Posterior vena cava (tissue), 2 donors: ENCODE measurements at places on chromosomes 12 and 14. TPM values are rescaled to one million over a fixed set of nuclear protein-coding genes. Genes with fewer than 3 reads are reported as not detected.

GRCh38 chr14:38762845-38763244 is 340.2 kb downstream of the SEC23A start:
- no peak for DNase-seq

DNA sequence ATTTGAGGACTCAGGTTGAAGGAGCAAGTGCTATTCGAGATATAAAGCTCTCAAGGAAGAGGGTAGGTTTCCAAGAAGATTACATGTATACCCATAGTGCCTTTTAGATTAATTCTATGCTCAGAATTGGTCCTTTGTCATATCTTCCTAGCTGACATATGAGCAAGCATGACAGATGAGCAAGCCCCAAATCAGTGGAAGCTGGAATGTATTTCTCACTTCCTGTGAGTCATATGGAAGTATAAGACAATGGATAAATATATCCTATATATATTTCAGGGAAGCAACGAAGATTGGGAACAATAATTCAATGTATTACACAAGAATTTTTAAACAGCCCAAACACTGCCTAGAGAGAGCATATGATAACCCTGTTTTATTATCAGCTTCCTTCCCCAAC is 674.1 kb upstream of the ATXN7L3B start:
- no peak for DNase-seq

DNA sequence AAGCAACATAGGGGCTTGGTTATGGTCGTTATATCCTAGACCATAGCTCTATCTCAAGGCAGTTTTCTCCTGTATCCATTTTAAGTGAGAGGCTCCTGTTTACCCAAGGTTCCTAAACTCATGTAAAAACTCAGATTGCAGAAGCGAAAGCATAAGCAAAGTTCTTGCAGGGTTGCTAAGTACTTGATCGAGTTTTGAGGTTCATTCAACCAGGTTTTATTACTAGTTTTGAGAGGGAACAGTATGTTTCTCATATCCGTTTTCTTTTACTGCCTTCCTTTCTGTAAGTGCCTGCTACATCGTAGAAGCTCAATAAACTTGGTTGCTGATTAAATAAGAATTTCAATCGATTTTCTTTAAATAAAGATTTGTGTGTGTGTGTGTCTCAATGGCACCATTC is 5.1 kb downstream of the AKAP3 start:
- no peak for DNase-seq

The CLEC2A gene
- not detected for total RNA-seq

The CBX5 gene
- total RNA-seq: 56.2 TPM
